Stimulated activated CD8-positive, alpha-beta memory T cell treated with anti-CD3 and anti-CD28 coated beads, Interleukin-4, amount 100 ng/mL, for 4 hours (primary cell): ENCODE measurements at places on chromosomes 1 and 21.

DNA sequence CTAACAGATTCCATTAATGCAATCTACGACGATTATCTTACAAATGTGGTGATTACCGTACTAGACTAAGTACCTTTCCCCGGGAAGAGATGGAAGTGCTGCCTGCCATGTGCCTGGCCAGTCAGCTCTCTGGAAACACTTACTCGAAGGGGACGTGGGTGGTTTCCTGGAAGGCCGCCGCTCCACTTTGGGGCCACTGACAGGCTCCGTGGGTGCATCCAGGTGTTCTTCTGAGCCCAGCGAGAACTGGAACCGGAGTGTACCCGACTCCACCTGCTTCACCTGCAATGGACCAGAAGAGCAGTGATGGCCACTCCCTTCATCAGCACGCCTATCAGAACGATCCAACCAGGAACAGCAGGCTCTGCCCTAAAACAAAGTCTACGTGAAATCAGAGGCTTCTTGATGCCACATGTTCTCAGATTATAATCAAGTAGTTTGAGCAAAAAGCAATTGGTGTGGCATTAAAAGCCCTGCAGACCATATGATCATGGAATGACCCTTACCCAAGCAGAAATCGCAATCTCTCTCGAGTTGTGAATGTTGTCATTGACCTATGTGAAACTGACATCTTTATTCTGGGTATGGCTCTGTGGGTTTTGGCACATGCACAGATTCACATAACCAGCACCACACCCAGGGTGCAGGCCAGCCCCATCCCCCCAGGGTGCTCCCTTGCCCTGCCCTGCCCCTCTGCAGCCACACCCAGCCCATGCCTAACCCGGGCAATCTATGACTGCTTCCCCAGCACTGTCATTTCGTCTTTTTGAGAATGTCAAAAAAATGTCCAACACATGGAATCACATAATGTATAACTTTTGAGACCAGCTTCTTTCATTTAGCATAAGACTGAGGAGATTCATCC, 64.5 kb downstream of the NPHP4 start:
- no peak for DNase-seq

DNA sequence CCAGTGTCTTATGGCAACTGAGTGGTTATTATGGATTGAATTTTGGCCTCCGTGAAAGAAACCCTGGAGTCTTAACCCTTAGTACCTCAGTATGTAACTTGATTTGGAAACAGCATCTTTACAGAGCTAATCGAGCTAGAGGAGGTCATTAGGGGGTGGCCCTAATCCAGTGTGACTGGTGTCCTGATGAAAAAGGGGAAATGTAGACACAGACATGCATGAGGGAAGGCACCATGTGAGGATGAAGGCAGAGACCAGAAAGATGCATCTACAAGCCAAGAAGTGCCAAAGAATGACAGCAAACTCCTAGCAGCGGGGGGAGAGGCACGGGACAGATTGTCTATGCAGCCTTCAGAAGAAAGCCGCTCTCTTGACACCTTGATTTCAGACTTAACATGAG, 14.7 kb downstream of the DOP1B start:
- DNase-seq: no peak

DNA sequence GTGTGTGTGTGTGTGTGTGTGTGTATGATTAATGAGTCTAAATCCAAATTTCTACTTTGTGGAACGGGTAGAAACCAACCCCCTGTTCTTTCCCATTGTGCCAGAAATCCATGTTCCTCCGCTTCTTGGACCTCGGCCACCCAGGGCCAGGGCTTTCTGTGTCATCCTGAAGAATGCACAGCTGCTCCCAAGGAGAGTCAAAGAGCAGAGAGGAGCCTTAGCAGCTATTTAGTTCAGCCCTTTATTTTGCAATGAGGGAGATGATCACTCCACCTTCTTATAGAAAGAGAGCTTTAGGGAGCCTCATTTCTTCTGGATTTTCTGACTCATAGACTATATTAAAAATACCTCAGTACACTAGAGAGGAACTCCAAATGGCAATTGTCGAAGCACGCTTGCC, 489.3 kb upstream of the VAMP3 start:
- DNase-seq: no peak

- DNase-seq: no peak
These were observed 54.5 kb downstream of the UBE4B start for GRCh38 chr1:10087210-10087609.

DNA sequence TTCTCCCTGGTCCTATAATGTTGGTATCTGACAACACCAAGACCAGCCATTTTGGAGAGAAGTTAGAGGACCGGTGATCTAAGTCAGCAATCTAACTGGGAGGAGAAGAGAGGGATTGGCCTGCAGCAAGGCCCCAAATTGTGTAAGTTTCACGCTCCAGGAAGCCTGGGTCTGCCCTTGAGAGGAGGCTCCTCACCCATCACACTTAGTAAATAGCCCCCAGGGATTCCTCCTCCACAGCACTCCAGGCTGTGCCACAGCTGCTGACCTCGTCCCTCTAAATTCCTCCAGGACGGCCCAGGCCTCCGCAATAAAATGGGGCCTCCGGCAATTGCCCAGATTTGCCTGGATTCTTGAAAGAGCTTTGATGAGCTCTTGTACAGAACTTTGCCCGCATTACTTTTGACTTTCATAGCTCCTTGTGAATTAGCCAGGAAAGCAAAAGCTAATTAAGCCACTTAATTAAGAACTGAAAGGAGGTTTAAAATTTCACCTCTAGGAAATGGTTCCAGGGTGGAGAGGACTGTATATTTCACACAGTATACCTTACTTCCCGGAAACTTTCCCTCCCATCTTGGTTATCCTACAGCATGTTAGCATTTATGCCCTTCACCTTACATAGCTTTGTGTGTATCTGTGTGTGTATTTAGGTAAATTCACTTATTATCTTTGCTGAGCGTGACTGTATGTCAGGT, 90.5 kb downstream of the LAMC2 start:
- no peak for DNase-seq

- no peak for DNase-seq
These were observed 66.0 kb downstream of the OLIG1 start for GRCh38 chr21:33135925-33136324.

DNA sequence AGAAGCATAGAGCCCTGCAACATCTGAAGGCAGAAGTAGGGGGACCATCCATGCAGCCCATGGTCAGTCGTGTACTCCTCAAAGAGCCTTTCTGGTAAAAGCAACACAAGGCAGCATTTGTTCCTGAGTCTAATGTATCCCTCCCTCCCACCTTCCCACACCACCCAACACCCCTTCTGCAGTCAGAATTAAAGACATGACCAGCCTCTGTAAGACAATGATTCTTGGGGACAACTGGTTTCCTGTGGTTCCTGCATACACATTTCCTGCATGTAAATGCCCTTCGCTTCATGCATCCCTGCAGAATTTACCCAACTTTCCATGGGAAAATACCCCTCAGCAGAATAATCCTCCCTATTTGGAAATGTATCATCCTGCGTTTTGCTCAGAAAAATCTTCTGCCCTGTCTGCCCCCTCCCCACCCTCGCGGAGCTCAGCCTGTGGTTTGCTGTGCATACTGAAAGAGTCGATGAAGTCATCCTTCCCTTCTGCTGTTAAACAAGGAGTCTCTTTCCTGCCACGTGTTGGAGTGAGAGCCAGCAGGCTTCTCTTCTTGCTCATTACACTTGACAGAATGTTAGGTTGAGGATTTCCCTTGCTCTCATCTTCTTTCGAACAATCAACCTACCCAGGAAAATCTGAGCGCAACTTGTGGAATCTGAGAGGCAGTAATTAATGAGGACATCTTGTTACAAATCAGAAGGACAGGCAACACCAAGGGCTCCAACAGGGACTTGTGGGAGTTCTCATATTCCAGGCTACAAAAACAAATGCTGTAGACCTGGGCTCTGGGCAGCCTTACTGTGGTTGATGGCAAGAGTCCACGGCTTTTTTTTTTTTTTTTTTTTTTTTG, 4.7 kb downstream of the TNN start:
- DNase-seq: no peak

DNA sequence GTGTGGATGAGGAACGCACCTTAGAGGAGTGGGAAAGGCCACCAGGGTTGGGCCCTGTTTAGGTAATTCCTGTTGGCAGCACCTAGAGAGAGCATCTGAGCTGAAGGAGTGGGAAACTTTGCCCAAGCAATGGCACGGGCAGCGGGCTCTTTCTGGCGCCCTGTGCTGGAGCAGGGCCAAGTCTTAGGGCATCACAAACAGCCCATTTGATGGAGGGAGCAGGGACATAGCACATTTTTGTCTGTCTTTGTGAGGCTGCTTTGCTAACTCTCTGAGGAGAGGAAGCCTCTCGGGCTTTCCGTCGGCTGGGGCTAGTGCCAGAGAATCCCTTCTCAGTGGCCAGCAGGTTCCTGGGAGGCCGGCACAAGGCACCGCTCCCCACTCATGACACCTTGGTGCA, 22.5 kb upstream of the CNTN2 start:
- no peak for DNase-seq

DNA sequence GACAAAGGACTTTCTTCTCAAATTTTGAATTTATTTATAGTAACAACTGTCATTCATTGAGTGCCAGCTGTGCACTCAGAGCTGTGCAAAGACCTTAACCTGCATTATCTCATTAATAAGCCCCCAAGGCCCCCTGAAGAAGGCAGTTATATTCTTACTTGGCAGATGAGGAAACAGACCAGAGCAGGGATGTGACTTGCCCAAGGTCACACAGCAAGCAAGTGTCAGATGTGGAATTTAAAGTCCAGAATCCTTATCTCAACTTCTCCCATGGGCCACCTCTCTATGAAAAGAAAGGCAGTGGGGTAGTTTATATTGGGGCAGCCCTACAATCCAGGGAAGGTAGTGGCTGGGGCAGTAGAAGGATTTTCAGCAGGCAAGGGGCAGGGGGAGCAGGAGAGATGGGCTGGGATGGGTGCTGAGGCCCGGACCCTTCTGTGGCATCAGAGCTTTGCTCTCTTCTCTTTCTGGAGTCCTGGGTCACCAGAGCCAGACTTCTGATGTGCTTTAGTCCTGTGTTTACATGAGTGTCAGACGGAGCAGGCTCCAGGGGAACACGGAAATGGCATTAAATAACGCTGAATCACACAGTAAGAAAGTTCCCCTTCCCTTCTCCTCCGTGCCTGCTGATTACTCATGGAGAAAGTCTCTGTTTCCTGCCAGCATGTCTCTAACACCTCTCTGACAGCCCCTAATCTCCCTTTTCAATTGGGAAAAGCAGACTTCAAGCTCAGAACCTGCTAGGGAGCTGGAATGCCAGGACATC, 39.5 kb downstream of the EPHB2 start:
- DNase-seq: no peak

- no peak for DNase-seq
These were observed 7.6 kb downstream of the CYP4X1 start for GRCh38 chr1:47031059-47031458.
